M059J (cell line): ENCODE measurements at places on chromosomes 13 and 19. TPM values are rescaled to one million over a fixed set of nuclear protein-coding genes. Genes with fewer than 3 reads are reported as not detected.

Gene AXL
- total RNA-seq = 237 and 362 TPM in 2 replicates

Gene GARIN5A
- total RNA-seq = 0.20 and 1.1 TPM in 2 replicates

Gene LGI4
- total RNA-seq = not detected in 2 replicates

Gene CEACAM16
- not detected in 2 replicates for total RNA-seq

Gene CACNG7
- total RNA-seq = not detected in 2 replicates

Gene OR2Z1
- not detected in 2 replicates for total RNA-seq

Gene FAM216B
- not detected in 2 replicates for total RNA-seq

Gene ZNF91
- 28.6 and 29.3 TPM in 2 replicates for total RNA-seq

Gene PNMA8A
- total RNA-seq = 3.1 and 5.0 TPM in 2 replicates

Gene MUC16
- not detected in 2 replicates for total RNA-seq

Gene SLC10A2
- not detected in 2 replicates for total RNA-seq
